Ascending aorta (tissue), 2 donors: ENCODE measurements at places on chromosomes 7 and 10. TPM values are rescaled to one million over a fixed set of nuclear protein-coding genes. Genes with fewer than 3 reads are reported as not detected.

The TFR2 gene
- total RNA-seq = not detected

The GIMAP1 gene
- total RNA-seq = 21.2 TPM

The GPR15LG gene
- total RNA-seq = not detected

The LRMDA gene
- 0.96 TPM for total RNA-seq

The CLDN15 gene
- 27.7 TPM for total RNA-seq

The HOXA9 gene
- not detected for total RNA-seq

The FANK1 gene
- not detected for total RNA-seq

The GALNT17 gene
- 29.8 TPM for total RNA-seq

The RASA4B gene
- 143 TPM for total RNA-seq

The CEP55 gene
- total RNA-seq = not detected

The PVRIG gene
- total RNA-seq = 27.8 TPM

The LRIT1 gene
- not detected for total RNA-seq

- no peak for DNase-seq
These were observed 36.3 kb downstream of the GARS1 start for GRCh38 chr7:30630986-30631385.

DNA sequence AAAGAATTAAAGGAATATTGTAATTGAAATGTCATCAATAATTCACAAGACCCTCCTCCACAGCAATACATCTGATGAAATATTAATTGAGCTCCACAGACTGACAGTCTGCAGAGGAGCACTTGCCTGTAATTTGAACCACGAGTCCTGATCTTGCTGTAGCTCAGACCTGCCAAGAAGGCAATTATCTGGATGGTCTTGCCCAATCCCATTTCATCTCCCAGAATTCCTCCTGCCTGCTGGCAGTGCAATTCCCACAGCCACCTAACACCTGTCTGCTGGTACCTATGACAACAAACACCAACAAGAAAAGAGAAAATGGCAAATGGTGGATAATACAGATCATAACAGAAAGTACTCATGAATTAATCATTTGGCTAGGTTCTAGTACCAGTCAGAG lies 38.5 kb downstream of the ERCC6 start:
- no peak for DNase-seq

DNA sequence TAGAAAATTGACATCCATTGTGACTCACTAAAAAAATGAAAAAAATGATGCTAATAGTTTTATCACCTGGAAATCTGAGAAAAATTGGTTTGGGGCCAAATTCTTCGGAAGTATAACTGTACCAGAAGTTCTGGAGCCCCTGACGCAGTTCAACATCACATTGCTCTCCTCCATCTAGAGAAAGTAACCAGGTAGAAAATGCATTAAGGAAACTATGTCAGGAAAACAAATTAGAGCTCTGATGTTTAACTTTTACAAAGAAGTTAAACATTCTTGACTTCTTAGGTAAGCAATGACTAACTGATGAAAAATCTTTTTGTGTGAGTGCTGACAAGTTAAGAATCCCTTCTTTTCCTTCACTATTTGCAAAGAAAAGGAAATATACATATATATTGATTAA lies 61.1 kb upstream of the TMEM196 start:
- no peak for DNase-seq

GRCh38 chr10:103262229-103262628 lies 14.7 kb upstream of the INA start:
- no peak for DNase-seq

- DNase-seq = no peak
These were observed 64.1 kb downstream of the SRI start for GRCh38 chr7:88155756-88156155.

DNA sequence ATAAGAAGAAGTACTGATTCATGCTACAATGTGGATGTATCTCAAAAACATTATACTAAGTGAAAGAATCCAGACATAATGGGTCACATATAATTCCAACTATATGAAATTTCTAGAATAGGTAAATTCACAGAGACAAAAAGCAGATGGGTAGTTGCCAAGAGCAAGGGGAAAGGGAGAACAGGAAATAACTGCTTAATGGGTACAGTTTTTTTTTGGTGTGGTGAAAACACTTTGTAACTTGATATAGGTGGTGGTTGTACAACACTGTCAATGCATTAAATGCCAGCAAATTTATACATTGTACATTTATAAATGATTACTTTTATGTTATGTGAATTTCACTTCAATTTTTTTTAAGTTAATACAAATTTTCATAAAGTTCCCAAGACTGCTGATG lies 19.4 kb upstream of the LRRN3 start:
- DNase-seq = no peak

DNA sequence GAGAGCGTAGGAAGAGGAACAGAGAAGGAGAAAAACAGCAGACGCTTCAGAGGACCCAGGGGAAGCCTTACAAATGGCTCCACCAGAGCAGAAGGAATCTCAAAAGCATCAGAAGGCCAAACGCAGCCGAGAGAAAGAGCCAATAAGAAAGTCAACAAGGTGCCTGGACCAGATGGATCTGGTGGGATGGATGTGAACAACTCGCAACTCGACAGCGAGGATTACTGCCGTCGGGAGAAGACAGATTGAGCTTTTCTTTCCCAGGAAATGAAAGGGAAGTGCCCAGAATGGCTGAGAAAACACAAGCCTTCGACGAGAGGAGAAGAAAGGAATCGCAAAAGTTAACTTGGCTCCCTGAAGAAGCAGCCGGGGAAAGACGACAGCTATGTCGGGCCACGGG lies 132.8 kb upstream of the MGMT start:
- DNase-seq = no peak

DNA sequence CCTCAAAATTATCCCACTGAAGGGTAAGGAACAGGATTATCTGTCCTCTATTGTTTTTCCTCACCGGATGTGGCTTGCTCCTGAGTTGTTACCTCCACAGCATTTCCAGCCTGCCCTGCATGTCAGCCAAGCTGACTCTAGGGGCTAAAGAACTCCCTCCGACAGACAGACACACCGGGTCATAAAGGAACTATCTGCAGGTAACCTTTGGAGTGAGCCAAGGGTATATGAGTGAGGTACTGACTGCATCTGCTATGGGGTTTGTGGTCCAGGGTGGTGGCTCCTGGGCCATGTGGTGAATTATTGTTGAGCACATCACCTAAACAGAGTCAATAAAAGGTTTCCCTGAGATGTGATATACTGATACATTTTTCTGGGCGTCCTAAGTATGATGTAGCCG lies 6.9 kb upstream of the KAZALD1 start:
- no peak for DNase-seq

GRCh38 chr7:114789161-114789560 lies 132.7 kb upstream of the MDFIC start:
- no peak for DNase-seq

DNA sequence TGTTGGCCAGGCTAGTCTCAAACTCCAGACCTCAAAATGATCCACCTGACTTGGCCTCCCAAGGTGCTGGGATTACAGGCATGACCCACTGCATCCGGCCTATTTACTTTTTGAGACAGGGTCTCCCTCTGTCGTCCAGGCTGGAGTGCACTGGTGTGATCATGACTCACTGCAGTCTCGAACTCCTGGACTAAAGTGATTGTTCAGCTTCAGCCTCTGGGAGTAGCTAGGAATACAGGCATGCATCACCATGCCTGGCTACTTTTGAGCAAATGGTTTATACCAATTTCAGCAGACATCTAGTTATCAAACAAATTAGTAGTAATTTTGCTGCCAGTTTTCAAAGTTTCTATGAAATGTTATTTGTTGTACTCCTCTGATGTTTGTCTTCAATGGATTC lies 2.2 kb upstream of the WAC start:
- DNase-seq = no peak

DNA sequence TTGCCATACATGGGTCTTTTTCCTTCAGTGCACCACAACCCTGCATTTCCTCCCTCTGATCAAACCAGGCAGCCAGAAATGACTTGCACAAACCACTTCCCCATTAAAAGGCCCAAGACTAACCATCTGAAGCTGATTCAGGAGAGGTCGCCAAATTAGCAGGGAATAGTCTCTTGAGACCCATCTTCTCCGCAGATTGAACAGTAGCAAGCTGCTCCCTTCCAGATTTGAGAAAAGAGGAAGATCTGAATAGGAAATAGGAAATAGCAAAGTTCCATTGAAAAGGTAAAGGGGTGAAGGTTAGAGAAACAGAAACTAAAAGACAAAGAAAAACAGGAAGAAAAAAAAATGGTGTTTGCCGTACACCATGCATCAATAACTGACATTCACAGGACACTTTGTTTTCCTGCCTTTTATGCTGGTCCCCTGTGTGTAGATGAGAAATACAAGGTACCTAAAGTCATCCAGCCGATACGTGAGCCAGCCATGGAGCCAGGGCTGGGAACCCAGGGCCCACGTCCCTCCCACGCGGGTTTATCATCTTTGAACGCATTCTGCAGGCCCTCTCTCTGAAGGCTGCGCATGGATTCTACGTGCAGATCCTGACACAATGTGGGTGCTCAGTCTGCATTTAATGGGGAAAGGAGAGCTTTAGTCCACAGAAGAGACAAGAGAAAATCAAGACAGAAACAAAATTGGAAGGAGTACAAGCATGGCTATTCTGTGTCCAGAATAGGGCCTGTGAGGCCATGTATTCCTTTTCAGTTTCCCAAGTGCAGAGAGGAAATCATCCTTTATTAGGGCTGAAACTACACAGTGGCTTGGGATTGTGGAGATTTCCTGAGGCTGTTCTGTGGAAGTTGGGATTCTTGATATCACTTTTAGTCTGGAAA lies 268.4 kb upstream of the NPVF start:
- no peak for DNase-seq

DNA sequence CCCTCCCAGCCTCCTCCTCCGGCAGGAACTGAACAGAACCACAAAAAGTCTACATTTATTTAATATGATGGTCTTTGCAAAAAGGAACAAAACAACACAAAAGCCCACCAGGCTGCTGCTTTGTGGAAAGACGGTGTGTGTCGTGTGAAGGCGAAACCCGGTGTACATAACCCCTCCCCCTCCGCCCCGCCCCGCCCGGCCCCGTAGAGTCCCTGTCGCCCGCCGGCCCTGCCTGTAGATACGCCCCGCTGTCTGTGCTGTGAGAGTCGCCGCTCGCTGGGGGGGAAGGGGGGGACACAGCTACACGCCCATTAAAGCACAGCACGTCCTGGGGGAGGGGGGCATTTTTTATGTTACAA lies 83.3 kb downstream of the PAX2 start:
- DNase-seq = peak; percentile 52

- DNase-seq = no peak
These were observed 257.2 kb downstream of the GFRA1 start for GRCh38 chr10:116015583-116016333.

DNA sequence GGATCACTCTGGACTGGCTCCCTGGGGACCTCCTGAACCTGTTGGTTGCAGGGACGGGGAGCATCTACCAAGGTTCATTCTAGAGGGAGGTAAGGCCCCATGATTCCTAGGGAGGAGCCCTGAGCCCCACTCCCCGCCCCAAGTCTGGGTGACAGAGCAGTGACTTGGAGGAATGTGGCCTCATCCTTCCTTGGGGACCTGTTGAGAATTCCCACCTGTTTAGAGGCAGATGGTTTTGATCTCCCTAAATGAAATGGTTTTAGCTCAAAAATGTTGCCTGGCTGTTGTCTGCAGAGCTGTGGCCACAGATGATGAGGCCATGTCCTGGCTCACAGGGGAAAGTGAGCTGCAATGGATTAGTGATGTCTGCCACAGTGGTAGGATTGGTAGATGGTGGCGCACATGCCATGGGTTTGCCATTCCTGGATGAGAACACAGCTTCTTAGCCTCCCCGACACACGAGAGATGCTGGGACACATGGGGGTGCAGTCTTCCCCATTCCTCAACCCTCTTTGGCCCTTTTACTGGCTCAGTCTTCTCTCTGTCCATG lies 12.3 kb downstream of the C10orf105 start:
- DNase-seq = no peak
